ENCODE measurements at places on chromosomes 3 and 15.

DNA sequence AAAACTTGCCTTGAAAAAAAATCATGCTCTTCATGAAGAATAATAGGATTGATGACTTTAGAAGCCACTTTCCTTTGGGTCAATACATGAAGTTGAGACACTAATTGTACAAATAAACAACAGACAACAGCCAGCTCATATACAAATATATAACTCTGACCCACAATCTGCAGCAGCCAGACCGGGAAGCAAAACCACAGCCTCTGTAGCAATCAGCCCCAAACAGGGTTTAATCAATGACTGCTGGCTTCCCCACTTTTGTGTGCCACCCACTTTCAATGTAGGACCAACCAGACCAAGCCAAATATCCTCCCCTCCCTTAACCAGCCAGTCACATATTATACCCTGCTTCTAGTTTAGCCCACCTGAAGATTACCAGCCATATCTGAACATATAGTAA lies 39.0 kb downstream of the IFT57 start:
- no peak for DNase-seq

- DNase-seq = no peak
These were observed 34.9 kb downstream of the AMOTL2 start for GRCh38 chr3:134339331-134339730.

DNA sequence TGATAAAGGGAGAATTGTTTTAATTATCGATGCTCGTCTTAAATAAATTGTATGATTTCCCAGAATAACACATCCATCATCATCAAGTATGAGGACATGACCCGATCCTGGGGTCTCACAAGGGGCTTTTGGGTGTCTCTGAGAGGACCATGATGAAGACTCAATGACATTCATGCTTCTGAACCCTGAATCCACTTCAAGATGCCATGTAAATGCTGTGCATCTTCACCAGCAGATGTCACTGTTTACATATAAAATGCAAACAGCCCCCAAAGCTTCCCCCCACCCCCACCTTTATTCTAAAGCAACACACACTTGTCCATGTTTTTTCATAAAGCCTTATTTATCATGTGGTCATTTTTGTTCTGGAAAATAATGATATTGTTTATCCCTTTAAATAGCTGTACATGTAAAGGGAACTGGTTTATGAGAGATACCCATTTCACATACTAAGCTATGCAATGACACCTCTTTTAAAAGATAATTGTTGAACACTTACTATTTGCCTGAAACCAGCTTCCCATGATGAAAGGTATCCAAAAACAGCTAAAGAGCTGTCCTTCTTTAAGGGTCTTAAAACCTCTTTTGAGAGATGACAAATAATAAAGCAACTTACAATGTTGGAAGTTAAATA lies 69.7 kb upstream of the UBE3A start:
- DNase-seq = peak; percentile 5

DNA sequence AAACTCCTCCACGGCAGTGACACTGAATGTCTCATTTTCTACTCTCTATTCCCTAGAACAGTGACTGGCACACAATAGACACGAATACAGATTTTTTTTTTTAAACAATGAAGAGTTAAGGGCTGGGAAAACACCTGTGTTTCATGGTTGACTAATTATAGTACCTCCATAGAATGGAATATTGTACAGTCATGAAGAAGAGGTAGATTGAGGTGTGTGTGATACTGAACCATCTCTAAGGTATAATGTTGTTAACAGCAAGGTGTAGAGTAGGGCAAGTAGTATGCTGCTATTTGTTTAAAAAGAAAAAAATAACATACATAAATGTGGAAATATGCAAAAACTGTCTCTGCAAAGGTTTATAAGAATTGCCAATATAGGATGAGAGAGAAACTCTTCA lies 5.2 kb upstream of the RARRES1 start:
- DNase-seq = no peak

GRCh38 chr3:73069187-73069586 lies 7.7 kb downstream of the EBLN2 start:
- no peak for DNase-seq

DNA sequence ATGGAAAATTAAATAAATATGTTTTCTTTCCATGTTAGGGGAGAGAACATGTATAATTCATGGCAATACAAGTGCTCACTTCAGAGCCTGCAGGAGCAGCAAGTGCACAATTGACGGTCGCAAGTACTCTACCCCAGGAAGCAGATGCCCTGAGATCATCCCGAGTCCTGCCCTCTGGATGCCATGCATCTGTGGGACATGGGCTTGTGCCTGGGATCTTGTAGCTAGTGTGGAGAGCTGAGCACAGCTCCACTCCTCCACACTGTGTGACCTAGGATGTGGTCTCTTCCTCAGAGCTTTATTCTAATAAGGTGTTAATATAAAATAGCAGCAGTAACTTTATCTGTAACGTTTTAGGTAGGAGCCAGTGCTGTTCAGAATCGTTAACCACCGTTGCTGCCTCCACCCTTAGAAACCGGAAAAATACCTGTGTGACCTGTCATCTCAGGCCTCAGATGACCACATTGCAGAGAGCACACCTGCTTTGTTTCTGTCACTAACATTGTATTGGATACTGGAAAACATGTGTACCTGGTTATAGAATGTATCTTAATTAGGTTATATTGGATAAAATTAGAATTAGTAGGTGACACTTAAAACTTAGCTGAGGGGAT lies 105.0 kb upstream of the GOLGA6L6 start:
- DNase-seq = no peak

DNA sequence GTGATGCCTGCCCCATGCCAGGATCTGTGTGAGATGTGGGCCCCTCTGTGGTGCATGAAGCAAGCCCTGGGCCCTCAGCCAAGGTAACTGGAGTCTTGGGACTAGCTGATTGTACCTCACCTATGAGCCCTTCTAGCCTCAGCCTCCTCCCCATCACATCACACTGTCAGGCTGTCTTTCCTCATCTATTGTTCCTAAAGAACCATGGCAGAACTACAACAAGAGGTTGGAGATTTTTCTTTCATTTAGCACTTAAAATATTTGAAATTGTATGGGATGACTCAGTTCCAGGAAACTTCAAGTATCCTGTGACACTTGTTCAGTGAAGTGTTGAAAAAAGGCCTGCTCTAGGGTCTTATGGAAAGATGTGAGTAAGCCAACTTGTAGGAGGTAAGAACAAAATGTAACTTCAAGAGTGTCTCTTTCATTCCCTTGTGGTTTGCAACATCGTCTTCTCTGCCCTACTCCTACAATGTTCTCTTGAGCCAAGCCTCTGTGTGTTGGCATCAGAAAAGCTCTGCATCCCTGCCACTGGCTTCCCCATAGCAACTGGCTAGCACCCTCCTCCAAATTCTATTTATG lies 58.7 kb upstream of the TIPARP start:
- DNase-seq = peak; percentile 73

DNA sequence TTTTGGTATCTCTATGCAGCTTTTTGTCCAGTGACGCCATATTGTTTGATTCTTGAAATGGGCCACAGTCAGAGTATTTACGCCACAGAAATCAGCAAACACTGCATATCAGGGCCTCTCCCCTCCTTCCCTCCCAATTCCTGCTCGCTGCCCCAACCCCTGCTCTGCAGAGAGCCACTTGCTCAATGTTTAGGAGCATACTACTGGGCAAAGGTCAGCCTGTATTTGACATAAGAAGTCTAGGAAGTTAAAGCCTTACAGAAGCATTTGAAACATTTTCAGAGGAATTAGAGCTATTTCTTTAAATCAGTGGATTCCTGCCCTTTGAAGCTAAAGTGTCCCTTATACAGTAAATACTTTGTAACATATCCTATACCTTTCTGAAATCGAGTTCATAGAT lies 17.4 kb upstream of the RARB start:
- no peak for DNase-seq

GRCh38 chr3:52777959-52778805 lies 783 bp downstream of the ITIH1 start:
- no peak for DNase-seq

DNA sequence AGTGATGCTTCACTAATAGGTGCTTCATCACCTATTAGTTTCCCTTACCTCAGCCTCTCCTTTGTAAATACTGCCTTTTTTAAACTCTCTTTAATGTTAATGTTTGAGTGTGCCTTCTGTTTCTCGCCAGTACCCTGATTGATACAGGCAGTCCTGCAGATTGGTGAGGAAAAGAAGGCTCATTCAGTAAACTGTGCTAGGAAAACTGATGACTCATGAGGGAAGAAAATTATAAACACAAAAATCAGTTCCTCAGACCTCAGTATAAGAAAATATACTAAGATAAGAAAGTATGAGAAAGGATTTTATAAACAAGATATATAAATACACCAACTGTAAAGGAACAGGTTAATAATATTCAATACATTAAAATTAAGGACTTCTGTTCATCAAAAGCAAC lies 54.8 kb upstream of the OXTR start:
- DNase-seq = no peak

- no peak for DNase-seq
These were observed 15.7 kb upstream of the ETV5 start for GRCh38 chr3:186124592-186124991.

DNA sequence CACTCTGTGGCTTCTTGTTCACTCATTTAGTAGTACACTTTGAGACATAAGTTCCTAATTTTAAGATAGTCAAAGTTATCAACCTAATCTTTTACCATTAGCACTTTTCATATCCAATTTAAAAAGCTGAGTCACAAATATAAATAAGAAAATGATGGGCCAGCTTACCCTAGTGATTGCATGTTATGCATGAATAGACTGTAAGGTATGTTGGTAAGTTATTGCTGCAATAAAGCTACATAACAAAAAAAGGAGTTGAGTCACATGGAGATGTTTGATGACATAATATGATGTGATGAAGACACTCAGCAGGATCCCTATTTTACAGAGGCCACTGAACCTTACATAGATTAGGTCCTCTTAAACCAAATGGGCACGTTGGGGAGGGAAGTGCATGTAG lies 161.3 kb downstream of the OCA2 start:
- no peak for DNase-seq

DNA sequence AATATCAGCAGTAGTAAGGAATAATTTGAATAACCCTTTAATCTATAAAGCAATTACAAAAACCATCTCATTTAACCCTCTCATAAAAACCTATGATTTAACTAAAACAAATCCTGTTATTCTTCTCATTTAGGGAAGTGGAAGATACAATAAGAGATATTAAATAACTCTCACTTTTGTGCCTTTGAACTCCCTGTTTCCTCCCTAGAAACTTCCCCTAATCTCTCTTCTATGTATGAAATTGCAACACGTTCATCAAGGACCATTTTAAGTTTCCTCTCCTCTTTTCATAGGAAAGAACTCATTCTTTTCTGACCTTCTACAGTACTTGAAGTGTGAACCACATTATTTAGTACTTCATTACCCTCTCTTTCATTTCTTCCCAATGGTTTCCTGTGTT lies 18.8 kb upstream of the FAM81A start:
- DNase-seq = no peak

Measured in AG04449 (cell line).